ENCODE measurements at places on chromosomes 11 and 22. TPM values are rescaled to one million over a fixed set of nuclear protein-coding genes. Genes with fewer than 3 reads are reported as not detected.

Gene ST14
- polyA plus RNA-seq: not detected

Gene CALCA
- polyA plus RNA-seq: 0.33 TPM

Gene SCGB1C1
- not detected for polyA plus RNA-seq

Gene SCN3B
- polyA plus RNA-seq: 0.77 TPM

Gene OR51A2
- not detected for polyA plus RNA-seq

Gene DEFB131B
- not detected for polyA plus RNA-seq

All from cardiac muscle cell (in vitro differentiated cells and primary cell).